Psoas muscle (tissue), 8 donors: ENCODE measurements at places on chromosomes 7 and 10.

- DNase-seq = no peak
Observed at GRCh38 chr7:118755067-118755625, 530.6 kb downstream of the ANKRD7 start.

DNA sequence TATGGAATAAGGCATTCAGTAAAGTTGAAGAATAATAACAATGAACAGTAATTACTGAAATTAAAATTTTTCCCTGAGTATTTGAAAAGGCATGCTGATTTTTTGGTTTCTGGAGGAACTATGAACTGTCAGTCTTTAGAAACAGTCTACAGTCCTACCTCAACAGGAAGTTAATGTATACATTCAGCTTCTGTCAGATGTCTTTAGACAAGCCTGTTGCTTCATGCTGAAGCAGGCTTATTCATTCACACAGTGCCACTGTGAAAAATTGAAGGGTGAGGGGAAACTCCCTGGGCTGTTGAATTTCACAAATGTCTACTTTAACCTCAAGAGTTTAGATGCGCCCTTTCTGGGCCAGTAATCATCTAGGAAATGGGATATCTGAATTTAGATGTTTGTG lies 3.5 kb downstream of the NRF1 start:
- no peak for DNase-seq

GRCh38 chr7:76272851-76273497 lies 29.5 kb upstream of the HSPB1 start:
- DNase-seq = no peak

DNA sequence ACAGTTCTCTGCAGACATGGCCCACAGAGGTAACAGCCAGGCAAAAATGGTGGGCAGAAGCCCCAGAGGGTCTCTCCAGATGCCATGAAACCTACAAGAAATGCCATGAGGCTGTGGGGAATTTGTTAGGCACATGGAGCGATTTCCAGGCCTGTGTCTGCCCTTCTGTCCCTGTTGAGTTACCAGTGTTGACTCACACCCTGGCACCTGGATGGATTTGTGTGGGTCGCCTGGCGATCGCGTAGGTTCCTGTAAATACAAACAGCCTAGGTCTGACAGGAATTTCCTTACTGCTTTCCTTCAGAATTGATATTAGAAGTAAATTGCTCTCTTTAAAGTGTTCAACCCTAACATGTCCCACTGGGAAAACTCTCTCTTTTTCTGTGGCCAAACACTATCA lies 164.9 kb upstream of the EEPD1 start:
- no peak for DNase-seq

- no peak for DNase-seq
Observed at GRCh38 chr7:78218051-78218450, 419.5 kb downstream of the PHTF2 start.
